ENCODE measurements at places on chromosomes 13 and 19.
A peak's percentile ranks its signal among the peaks of the same experiment; 100 is the strongest.

DNA sequence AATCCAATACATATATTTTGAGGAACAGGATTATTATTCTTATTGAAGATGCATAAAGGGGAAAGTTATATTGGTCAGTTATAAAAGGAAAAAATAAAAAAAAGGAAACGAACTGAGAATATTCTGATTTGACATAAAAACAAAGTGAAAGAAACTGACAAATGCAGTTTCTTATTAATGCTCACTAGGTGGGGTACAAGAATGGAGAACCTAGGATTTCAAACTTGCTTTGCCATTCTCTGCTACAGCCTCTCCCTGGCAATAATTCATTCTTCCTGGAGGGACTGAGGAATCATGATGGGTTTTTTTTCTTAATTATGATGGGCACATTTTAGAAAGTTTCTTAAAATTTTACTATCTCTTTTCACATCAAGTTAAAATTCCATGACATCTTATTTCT lies 154.9 kb downstream of the PCDH9 start:
- no peak for DNase-seq

DNA sequence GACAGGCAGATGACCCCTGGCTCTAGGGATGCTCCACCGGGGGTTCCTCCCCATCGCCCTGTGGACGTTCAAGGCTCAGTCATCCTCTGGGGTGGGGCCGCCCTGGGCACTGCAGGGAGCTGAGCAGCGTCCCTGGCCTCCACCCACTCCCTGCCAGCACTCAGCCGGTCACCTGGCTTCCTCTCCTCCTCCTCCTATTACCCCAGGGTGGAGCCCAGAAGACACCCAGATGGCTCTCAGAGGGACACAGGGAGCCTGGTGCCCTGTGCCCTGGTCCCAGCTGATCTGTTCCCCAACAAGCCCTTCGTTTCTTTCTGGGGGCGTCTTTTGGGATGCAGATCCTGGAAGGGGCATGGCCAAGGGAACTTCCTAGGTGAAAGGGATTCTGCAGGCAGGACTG lies 3.7 kb upstream of the MKNK2 start:
- no peak for DNase-seq

DNA sequence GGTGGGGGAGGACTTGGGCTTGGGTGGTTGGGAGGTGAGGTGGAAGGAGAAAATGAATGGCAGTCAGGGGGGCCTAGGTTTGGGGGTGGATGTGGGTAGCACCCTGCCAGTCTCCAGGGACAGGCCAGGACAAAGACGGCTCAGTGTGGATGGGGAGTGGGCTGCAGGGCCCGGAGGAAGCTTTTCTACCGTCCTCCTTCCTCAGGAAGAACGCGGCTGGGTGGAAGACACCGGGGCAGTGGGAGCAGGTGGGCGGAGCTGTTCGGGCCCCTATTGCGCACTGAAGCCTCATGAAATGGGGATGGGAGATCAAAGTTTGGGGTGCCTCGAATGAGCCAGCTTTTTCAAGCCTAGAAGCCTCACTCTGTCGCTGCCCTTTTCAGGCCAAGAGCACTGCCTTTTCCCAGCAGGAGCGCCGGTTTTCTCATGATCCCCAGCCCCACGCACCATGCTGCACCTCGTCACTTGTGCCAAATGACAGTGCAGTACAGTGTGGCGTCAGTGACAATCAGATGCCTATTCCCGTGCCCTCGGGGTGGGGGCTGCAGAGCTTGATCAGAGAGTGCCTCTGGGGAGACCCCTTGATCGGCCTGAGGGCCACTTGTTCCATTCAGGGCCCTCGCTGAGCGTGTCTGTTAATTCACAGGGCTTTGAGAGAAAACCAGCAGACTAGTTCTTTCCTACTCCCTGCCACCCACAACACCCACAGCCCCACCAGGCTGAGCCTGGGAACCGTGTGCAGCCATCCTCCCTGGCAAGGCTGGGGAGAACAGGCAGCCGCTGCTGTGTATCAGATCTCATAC lies 1.5 kb downstream of the CALM3 start:
- peak; percentile 78 for DNase-seq

DNA sequence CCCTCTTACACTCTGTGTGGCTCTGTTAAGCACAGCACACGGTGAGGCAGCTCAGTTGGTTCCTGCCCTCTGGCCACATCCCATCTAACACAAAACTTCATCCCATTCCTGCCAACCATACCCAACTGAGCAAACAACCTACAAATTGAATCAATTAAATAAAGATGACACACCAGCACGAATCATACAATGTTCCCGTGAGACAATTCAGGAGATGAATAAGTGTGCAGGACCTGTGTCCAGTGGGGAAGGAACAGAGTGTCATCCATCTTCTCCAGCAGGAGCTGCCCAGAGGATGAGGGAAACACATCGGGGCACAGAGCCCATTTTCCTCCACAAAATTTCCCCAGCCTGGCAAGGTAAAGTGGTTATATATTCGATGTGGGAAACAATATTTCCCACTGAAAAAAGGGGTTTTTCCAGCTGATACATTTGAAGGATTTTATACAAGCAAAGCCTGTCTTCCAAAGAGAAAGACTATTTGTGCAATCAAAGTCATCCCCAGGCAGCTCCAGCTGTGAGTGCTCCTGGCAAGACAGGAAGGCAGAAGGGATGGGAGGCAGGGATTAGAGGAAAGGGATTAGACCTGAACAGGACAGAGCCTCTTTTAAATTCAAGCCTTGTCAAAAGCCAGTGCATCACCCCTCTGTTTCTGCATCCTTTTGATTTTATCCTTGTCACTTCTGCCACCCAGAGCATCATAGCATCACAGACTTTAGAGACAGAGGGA lies 240.2 kb downstream of the LHFPL6 start:
- DNase-seq: no peak

DNA sequence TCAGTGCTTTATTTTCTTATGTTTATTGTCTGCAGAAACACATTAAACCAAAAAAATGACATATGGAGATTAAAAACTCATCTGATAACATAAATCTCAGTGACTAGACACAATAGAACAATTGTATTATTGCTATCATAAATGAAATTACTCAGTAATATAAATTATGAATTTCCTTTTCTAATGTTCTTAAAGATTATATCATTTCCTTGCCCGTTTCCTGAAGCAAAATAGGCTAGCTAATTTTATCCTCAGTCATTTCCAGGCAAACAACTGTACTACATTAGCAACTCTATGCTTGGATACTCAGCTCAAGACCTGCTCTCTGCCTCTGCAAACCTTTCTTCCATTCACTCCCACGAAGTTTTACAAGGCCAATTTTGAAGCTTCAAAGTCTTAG lies 61.2 kb downstream of the RFC3 start:
- no peak for DNase-seq

GRCh38 chr19:16134510-16134909 lies 9.0 kb upstream of the HSH2D start:
- DNase-seq: no peak

DNA sequence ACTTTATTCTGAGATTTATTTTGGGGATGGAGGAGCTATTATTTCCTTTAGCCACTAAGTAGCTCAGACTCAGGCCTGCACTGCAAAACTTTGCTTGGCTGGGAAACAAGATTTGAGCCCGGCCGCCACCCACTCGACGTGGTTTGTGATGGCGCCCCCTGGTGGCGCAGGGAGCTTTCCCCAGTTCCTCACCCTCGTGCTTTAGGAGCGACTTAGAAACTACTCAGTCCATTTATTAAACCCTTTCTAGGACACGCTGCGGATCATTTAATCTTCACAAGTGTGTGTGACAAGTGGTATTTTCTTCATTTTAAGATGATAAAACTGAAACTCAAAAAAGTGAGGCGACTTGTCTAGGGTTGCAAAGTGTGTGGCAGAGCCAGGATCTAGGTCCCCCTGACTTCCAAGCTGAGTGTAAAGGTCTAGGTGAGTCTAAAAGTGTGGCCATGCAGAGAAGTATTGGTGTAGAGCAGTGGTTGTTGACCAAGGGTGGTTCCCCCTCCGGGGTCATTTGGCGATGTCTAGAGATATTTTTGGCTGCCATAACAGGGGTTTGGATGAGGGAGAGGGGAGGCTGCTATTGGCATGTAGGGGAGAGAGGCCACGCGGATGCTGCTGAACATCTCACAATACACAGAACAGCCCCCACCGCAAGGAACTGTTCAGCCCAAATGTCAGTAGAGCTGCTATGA lies 2.2 kb downstream of the CXCL17 start:
- peak; percentile 97 for DNase-seq

GRCh38 chr19:13026462-13027370 lies 31.4 kb downstream of the NFIX start:
- no peak for DNase-seq

DNA sequence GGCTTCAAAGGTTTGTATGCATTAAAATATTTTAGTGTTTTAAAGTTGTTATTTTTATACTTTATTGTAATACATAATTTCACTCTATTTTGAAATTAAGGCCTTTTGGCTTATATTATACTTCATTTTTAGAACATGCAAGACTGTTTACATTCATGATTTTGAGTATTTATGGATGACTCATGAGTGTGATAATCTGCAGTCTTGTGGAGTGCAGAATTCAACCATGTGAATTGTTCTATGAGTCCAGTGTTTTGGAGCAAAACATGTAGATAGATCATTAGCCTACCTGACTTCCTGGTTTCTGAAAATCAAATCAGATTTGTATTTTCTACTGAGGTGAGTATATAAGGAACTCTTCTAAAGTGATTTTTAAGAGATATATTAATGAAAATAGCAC lies 241.8 kb downstream of the PCCA start:
- DNase-seq: no peak

- no peak for DNase-seq
Measured at GRCh38 chr13:76389321-76389720, 496.9 kb downstream of the KCTD12 start.

DNA sequence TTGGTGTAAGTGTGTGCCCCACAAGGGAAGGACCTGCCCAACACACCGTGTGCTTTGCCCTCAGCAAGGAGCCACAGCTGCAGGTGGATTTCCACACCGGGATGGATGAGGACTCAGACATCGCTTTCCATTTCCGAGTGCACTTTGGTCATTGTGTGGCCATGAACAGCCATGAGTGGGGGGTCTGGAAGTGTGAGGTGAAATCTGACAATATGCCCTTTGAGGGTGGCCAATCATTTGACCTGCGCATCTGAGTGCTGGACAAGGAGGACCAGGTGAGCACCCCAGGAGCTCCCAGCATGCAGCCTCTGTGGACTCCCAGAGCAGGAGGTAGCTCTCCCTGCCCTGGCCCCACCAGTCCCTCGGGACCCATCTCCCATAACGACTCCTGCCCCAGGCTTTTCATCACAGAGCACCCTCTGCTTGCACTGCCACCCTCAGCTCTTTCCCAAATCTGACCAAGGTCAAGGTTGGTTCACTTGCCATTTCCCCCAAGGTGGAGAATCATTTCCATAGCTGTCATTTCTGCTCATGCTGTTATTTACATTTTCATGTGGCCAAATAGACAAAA lies 13.2 kb upstream of the EID2 start:
- no peak for DNase-seq

DNA sequence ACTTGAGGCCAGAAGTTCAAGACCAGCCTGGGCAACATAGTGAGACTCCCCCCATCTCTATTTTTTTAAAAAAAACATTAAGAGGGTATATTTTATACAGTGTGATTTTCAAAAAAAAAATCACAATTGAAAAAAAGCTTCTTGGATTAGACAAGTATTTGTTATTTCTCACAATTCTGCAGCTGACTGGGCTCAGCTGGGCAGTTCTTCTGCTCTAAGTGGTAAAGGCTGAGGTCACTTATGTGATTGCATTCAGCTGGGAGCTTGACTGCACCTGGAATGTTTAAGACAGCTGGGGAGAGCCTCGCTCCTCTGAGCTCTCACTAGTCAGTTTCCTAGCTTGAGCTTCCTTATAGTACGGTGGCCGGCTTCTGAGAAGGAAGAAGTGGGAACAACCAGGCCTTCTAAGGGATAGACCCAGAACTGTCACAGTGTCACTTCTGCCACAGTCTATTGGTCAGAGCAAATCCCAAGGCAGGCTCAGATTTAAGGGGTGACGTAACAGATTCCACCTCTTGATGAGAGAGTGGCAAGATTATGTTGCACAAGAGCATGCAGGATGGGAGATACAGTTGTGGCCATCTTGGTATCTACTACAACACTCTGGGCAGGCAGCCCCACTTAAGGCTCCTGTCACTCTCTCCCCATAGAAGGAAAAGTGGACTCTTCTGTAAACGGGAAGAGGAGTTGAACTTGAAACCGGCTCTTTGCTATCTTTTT lies 19.7 kb upstream of the IRGC start:
- DNase-seq: no peak

GRCh38 chr19:6577476-6578125 lies 13.3 kb downstream of the CD70 start:
- no peak for DNase-seq

- DNase-seq: no peak
Measured at GRCh38 chr13:36770741-36771140, 48.3 kb upstream of the RFXAP start.

- DNase-seq: no peak
Measured at GRCh38 chr13:101085551-101085950, 330.8 kb downstream of the NALCN start.

GRCh38 chr13:68759617-68760016 lies 1348.0 kb upstream of the ATXN8OS start:
- DNase-seq: no peak

DNA sequence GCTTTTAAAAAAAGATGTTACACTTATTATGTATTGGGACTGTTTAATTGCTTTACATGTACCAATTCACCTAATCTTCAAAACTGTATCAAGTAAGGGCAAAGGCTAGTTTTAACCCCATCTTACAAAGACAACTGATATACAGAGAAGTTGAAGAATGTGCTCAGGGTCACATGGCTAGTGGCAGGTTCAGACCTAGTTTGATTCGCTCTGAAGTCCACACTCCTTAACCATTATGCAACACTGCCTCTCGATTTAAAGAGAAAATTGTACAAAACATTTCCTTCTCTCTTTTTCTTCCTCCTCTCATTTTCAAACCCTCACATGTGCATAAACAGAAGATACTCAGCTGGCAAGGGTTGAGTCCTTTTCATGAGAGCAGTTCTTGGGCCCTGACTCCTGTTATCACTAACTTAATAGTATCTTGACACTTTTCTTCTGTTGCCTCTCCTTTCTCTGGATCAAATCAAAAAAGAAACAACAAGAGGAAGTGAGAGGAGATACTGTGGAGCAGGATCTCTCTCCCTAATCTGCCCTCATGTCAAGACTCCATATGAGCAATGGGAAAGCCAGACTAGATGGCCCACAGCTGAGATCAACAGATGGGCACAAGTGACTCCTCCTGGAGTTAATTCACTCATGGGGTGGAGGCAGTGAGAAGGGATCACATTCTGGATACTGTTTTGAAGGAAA lies 19.0 kb upstream of the N4BP2L1 start:
- DNase-seq: no peak

DNA sequence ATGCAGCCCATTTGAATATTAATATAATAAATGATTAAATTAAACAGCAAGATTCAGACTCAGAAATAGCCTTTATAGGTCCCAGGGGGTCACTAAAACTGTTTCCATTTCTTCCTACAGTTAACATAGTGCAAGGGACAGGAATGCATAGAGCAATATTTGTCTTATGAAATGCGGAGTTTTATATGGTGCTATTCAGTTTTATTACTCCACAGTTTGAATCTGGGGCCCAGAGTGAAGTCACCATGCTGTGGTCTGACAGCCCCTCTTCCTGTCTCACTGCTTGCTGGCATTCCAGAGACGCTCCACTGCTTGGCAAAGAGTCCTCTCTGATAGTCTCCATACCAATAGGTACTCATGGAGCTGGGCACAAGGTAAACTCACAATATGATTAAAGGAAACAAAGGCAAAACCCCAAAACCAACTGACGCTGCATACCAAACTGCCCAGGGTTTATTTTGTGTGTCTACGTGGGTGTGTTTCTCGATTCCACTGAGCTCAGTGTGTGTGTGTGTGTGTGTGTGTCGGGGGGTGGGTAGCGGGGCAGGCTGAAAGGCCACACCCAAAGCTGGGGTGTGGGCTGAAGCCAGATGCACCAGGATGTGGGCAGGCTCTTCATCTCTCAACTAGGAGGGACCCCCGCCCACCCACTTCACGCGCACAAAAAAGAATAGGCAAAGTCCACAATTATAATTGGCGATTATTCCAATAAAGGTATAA lies 277.9 kb downstream of the TSHZ3 start:
- DNase-seq: no peak
